Tibial nerve (tissue), 4 donors: ENCODE measurements at places on chromosomes 7 and 10. TPM values are rescaled to one million over a fixed set of nuclear protein-coding genes. Genes with fewer than 3 reads are reported as not detected.
A peak's percentile ranks its signal among the peaks of the same experiment; 100 is the strongest.

The ZNF467 gene
- 3.3 TPM for total RNA-seq

The ADAP1 gene
- total RNA-seq, result 53.0 TPM

The IKZF1 gene
- 21.3 TPM for total RNA-seq

DNA sequence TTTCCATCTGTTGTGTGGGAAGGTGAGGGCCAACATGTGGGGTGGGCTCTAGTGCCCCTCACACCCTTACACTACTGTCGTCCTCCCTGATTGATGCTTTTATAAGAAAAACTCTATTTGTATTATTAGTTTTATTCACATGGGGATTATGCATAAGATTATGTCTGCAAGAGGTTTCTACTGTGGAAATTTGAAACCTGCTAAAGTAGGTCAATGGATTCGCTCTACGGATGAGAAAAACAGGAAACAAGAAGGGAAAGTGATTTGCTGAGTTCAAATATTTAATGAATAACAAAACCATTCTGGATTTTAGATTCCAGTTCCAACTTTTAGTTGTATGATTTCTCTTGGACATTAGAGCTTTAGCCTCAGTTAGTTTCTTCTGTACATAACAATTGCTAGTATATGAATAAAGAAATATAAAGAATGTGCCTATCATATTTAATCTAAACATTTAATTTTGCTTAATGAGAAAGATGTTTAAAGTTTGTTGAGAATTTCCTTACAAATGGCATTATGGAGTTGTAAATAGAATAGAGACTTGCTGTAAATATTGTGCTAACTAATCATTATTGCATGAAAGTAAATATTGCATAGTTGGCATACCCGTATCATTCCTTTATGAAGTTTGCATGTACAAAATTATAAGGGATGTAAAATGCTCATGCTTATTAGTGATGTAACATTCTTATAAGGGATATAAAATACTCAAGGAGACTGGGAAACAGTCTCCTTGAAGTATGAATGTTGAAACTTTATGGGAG lies 193.8 kb downstream of the THSD7A start:
- no peak for DNase-seq
- no peaks in the 10 kb centered on the region for H3K27me3 ChIP-seq
- no peak overlapping the region for H3K27ac ChIP-seq
- H3K36me3 ChIP-seq, result no peaks in the 10 kb centered on the region

- H3K36me3 ChIP-seq, result no peaks in the 10 kb centered on the region
- DNase-seq, result no peak
- no peaks in the 10 kb centered on the region for H3K4me1 ChIP-seq
- no peaks in the 10 kb centered on the region for H3K27me3 ChIP-seq
- no peak overlapping the region for H3K4me3 ChIP-seq
- no peak overlapping the region for H3K27ac ChIP-seq
These were observed 2.9 kb downstream of the LRRTM3 start for GRCh38 chr10:66928776-66929175.

DNA sequence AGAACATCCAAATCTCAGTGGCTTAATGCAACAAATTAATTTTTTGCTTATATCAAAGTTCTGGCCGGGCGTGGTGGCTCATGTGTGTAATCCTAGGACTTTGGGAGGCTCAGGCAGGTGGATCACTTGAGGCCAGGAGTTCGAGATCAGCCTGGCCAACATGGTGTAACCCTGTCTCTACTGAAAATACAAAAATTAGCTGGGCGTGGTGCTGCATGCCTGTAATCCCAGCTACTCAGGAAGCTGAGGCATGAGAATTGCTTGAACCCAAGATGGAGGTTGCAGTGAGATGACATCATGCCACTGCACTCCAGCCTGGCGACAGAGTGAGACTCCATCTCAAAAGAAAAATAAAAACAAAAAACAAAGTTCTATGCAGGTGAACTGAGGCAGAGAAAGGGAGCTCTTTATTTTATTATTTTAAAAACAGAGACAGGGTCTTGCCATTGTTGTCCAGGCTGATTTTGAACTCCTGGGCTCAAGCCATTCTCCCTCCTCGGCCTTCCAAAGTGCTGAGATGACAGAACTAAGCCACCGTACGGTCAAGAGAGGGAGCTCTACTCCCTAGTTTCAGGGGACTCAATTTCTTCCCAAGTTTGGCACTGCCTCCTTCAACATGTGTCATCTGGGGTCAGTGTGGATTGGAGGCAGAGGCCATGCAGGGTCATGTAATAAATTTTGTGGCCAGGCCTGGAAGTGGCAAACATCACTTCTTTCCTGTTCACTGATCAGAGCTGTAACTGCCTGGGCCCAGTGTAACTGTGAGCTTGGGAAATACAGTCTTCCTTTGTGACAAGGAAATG lies 2.4 kb downstream of the ADCK2 start:
- H3K36me3 ChIP-seq, result no peaks in the 10 kb centered on the region
- peak overlapping the region; percentile 50 for H3K27ac ChIP-seq
- no peak for DNase-seq
- no peaks in the 10 kb centered on the region for H3K27me3 ChIP-seq

- no peaks in the 10 kb centered on the region for H3K36me3 ChIP-seq
- no peak overlapping the region for H3K27ac ChIP-seq
- H3K4me1 ChIP-seq, result no peaks in the 10 kb centered on the region
- no peak for DNase-seq
These were observed 5.5 kb upstream of the GDF10 start for GRCh38 chr10:47294501-47294900.

- DNase-seq, result no peak
- H3K27ac ChIP-seq, result no peak overlapping the region
- no peak overlapping the region for H3K4me3 ChIP-seq
- no peaks in the 10 kb centered on the region for H3K4me1 ChIP-seq
- H3K27me3 ChIP-seq, result no peaks in the 10 kb centered on the region
- H3K36me3 ChIP-seq, result no peaks in the 10 kb centered on the region
These were observed 11.2 kb upstream of the GSTK1 start for GRCh38 chr7:143252006-143252405.

- H3K27me3 ChIP-seq, result no peaks in the 10 kb centered on the region
- H3K4me1 ChIP-seq, result peaks cover 12% of the 10 kb centered on the region
- no peak overlapping the region for H3K4me3 ChIP-seq
- DNase-seq, result no peak
- H3K36me3 ChIP-seq, result no peaks in the 10 kb centered on the region
- H3K27ac ChIP-seq, result no peak overlapping the region
These were observed 3.4 kb downstream of the BNIP3 start for GRCh38 chr10:131978366-131978765.

DNA sequence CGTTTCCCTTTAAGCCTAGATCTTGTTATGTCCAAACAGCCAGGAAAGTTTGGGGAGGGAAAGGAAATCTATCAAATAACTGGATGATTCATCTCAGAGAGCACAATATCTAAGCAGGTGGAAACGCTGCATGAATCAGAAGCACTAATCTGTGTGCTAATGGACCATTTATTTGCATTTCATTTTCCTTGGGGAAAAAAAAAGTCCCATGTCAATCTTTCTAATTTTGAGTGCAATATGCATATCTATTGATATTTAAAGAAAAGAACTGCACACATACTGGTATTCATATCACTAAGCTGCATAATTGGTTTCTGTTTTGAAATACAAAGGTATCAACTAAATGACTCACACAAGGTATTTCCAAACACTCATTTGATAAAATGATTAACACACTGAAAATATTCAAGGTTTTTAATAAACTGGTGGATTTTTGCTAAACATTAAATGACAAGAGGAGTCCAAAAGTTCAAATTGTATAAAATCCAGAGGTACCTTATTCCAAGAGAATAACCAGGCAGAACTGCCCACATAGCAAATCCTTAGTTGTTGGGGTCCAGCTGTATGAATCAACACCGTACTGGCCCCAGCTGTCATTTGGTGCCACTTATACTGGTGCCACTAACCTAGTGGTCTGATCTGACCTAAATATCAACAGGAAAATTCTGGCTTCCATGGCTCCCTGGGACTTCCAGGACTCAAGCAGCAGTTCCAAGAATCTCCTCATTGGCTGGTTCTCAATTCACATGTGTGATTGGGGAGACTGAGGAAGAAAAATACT lies 122.2 kb upstream of the SP4 start:
- H3K4me1 ChIP-seq, result no peaks in the 10 kb centered on the region
- no peaks in the 10 kb centered on the region for H3K36me3 ChIP-seq
- H3K27me3 ChIP-seq, result no peaks in the 10 kb centered on the region

- H3K27me3 ChIP-seq, result no peaks in the 10 kb centered on the region
- no peak overlapping the region for H3K27ac ChIP-seq
- H3K4me1 ChIP-seq, result no peaks in the 10 kb centered on the region
- H3K36me3 ChIP-seq, result no peaks in the 10 kb centered on the region
- H3K4me3 ChIP-seq, result no peak overlapping the region
- no peak for DNase-seq
These were observed 24.0 kb downstream of the SLC25A13 start for GRCh38 chr7:96297876-96298275.
